ENCODE measurements at places on chromosomes 5 and 9.

DNA sequence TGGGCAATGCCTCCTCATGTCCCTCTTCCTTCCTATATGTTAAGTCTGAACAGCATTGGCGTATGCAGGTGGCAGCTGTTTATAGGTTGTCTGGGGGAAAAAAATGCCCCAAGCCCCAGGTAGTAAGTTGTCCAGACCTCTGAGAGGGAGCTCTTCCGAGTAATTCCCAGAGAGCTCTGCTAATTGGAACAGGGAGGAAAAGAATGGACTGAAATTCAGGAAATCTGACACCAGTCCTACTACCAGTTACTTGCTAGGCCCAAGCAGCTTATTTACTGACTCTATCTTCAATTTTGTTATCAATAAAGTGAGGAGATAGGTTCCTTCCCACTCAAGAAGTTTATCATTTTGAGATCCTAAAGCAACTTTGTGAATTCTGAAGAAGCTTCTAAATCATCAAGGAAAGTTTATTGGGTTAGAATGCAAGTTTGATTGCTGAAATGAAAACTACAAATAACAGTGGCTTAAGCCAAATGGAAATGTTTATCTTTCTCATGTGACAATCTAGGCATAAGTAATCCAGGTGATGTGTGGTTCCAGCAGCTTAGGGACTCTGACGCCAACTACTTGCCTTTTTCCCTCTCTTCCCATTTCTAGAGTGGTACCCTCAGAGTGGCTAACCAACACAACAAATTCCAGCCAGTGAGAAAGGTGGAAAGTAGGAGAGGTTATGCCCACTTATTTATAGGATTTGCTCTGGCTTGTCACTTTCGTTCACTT, 5.6 kb downstream of the STK32A start:
- DNase-seq = no peak

DNA sequence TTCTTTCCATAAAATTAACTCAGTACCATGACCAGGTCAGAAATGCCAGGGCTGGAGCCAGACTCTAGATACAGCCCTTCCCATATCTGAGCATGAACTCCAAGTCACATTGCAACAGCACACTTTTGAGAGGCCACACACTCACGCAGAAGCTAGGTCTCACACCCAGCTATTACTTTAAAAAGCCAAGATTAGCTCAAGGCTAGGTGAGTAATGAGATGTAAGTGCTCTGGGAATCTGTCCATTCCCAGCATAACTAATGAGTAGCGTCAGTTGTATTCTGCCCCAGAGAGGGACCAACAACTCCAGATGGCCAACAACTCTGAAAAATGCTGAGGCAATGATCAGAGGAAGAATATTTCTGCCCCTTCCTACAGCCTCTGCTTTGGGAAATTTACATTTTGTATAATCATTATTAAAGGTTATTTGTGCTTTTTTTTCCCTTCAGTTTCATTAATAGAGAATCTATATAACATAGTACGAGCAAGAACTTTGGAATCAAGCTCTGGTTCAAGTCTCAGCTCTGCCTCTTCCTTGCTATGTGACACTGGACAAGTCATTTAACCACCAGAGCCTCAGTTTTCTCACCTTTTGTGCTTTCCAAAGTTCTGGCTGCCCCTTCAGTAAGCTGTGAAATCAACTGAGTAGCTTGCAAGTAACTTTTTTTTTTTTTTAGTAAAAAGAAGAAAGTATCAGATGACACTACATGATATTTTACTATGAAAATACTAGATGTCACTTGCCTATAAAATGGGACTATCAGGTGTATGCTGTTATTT, 118.3 kb downstream of the NR6A1 start:
- DNase-seq = no peak

DNA sequence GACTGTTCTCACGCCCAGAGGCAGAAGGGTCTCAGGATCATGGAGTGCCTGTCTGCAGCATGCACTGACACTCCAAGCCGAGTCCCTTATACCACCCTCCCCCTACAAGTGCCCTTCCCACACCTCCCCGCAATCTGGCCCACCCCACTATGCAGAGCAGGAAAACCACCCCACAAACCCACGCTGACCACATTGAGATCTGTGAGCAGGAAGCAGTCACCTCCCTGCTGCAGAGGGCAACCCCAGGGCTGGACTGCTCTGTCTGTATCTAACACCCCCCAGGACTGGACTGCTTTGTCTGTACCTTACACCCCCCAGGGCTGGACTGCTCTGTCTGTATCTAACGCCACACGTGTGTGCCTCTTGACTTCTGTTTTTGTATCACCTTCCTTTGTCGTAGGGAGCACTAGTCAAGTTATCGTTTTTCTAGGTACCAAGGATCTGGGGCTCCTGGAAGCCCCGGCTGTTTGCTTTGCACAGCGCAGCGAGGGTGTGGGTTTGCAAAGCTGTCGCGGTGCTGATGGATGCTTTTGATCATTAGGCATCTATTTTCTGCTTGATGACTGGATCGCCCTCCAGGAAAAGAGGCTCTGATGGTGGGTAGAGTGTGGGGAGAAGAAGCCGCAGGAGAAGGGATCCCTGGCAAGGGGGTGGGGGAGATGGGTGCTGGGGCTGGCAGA, 21.5 kb downstream of the OLFM1 start:
- DNase-seq = no peak

DNA sequence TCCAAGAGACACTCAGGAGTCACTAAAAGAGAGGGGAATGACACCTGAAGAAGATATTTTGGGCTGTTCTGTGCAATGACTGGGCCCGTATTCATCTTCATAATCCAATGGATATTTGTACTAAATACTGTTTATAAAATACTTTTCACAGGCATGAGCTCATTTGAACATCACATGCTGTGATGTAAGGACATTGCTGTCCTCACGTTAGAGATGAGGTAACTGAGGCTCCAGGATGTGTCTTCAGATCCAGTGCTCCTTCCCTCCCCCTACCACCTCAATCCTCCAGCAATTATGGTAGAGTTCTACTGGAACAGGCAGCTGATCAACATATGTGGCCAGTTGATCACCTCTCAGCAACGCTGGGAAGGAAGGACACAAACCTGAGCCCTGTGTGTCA, 139.4 kb upstream of the OSMR start:
- DNase-seq = no peak

GRCh38 chr5:87885758-87886157, 382.9 kb downstream of the TMEM161B start:
- no peak for DNase-seq

DNA sequence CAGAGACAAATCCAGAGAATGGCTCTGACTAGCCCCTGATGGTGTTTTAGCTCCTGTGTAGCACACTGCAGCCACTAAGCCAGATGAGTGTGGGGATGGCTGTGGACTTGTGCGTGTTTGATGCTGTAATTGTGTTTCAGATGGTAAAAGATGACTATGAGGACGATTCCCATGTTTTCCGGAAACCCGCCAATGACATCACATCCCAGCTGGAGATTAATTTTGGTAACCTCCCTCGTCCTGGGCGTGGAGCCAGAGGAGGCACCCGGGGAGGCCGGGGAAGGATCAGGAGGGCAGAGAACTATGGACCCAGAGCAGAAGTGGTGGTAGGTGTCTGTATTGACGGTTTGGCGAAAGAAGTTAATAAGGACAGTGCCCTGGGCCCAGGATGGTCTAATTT, 38.0 kb downstream of the HABP4 start:
- no peak for DNase-seq
